Stimulated activated CD4-positive, alpha-beta T cell treated with anti-CD3 and anti-CD28 coated beads, TNF-alpha, amount 100 ng/mL, for 24 hours (primary cell): ENCODE measurements at places on chromosomes 12 and 14.

- DNase-seq, result no peak
Measured at GRCh38 chr12:41053046-41053445, 135.1 kb upstream of the PDZRN4 start.

DNA sequence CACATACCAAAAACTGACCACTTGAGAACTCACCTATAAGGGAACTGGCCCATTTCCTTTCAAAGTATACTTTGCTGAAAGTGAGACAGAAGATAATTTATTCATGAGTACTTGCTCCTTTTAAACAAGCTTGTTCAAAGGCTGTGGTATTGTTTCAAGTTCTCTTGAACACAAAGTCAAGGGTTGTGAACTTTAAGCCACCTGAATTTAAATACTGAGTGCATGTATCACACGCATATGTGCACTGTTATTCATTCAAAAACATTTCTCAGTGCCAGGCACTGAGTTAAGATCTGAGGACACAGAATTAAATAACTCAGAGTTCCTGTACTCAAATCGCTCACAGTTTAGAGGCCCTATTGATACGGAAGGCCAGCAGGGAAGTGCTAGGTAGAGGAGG is 19.1 kb upstream of the LDHB start:
- DNase-seq, result no peak

DNA sequence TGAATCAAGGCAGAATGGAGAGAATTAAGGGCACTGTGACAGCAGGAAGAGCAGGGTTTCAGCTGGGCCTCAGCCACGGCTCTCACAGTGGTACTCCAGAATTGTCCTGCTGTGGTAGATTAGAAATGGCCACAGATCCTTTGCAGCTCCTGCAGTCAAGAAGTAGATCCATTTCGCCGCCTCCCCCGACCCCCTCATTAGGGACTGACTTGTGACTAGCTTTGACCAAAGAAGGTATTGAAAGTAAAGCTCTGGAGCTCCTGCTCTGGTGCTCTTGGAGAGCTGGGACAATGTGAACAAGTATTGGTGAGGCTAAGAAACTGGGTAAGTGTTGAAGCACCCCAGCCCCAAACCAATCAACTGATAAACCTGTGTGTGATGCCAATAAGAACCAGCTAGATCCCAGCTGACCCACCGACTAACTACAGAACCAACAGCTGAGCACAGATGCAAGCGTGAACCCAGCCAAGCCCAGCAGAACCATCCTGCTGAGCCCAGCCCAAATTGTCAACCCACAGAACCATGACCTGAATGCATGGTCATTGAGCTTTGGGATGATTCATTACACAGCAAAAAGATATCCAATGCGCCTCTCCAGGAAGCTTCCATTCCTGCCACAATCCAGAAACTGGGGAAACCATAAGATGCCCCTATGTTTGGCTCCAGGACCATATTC is 50.7 kb downstream of the JAG2 start:
- no peak for DNase-seq

DNA sequence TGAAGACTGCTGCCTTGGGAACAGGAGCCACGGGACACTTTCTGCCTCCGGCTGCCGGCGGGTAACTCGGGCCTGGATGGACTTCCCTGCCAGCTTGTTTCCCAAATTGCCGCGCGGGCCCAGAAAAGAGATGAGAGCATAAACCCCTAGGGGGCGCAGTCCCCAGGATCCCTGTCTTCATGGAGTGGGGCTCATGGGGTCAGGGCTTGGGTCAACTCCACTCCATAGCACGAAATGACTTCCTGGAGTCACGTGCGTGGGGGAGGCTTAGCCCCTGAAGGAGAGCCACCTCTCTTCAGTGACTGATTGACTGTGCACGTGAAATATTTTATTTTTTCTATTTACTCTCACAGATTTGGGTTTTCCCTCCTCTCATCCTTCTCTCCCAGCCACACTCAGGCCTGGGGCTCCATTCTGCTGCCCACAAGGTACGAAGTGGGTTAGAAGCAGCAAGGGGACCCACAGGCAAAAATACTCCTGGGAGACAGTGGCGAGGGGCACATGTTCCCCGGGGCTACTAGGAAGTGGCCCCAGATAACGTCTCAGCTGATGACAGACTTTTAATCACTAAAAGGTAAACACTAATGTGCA is 10.0 kb downstream of the PGF start:
- DNase-seq, result no peak

GRCh38 chr12:53181935-53182334 is 1.2 kb upstream of the CSAD start:
- no peak for DNase-seq

DNA sequence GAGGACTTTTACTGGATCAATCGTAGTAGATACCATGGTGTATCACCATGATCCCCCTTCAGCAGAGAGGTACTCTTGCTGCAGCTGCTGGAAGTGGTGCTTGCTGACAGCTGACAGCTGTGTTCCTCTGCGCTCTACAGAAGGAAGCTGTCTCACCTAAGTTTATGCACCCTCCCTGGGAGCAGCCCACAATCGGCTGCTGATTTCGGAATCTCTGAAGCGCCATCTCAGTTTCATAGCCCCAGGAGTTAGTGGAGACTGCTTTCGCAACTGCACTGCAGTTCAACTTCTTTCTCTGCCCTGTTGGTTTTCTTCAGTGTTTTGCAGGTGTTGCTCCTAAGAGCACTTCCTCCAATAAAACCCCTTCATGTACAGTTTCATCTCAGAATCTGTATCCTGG is 237.9 kb downstream of the PAWR start:
- no peak for DNase-seq

DNA sequence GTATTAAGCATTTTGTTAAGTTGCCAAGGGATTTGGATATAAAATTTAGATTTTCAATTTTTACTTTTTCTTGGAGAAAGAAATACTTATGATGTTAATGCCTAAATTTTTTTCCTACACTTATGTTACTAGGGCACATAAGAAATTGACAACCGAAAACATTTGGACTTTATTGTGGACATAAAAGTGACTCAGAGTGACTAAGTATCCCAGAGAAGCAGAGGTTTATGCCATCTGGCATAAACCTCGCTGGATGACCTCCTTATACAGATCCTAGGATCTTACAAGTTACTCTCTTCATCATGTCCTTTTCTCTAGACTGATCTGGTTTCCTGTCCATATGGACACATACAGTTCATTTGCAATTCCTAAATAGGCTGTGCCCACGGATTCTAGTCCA is 89.8 kb downstream of the RERG start:
- no peak for DNase-seq

- DNase-seq, result no peak
Measured at GRCh38 chr14:77848031-77848430, 48.1 kb downstream of the ADCK1 start.

DNA sequence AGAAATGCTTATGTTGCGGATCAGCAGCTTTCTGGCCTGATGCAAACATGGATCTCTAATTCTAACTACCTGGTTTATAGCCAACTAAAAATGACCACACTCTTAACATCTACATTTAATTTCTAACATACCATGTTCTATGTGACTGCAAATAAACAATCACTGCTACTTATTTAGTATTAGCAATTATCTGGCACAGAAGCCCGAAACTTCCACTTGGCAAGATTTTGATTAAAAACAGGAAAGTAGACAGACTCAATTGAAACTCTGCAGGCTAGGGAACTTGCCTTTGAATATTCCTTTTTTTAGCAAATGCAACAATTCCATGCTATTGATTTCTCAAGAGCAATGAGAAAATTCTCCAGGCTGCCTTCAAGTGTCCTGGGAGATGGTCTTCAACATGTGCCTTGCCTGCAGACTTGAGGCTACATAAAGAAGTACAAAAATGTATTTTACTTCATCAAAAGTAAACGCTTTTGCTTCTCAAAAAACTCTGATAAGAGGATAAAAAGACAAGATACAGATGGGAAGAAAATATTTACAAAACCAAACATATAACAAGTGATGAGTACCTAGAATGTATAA is 9.1 kb upstream of the TMCC3 start:
- no peak for DNase-seq

DNA sequence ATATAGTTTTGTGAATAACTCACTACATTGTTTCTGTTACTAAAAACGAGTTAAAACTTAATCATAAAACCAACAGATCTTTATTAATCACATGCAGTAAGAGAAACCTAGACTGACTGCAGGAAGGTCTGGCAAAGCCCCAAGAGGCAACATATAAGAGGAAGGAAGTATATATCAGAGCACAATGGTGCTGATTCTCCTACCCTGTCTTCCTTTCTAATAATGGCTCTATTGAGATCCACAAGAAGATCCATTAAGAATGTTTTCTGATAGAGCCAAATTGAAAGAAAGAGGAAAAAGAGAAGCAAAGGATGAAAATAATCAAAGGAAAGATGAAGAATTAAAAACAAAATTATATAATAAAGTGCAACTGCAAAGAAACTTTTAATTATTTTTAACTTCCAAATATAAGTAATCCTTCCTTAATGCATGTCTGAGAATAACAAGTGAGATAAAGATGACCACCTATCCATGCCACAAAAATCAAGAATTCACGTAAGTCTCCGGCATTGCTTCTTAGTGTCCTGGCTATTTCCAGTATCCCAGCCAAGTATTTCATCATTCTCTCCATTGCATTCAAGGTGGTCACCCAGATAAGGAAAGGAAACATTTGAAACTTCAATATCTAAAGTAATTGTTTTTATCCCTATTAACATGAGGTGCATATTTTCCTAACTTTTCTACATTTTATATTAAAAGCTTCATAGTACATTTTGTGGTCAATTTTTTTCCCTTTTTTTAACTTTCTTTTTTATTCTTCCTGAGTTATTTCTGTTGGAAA is 62.2 kb downstream of the SOX5 start:
- DNase-seq, result no peak

GRCh38 chr12:97386133-97386581 is 76.4 kb upstream of the RMST start:
- DNase-seq, result no peak

GRCh38 chr14:76687611-76688382 is 73.5 kb upstream of the VASH1 start:
- no peak for DNase-seq

DNA sequence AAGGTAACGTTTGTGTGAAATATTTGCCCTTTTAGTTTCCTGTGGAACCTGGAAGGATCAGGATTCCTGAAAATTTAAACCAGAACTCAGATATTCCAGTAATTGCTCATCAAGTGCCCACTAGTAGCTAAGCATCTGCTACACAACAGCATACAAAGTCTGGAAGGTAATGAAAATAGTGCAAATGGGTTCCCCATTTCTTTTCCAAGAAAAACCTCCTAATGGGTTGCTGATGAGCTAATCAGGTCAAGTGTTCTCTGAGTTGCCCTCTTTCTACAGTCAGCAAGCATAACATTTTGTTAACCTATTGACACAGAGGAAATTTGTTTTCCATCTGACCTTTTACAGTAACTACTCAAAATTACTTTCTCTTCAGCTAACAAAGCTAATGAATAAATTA is 83.6 kb upstream of the PMCH start:
- no peak for DNase-seq
